Lung (tissue), 17 donors: ENCODE measurements at places on chromosomes 16 and 17.

- no peak for DNase-seq
Observed at GRCh38 chr17:32826076-32826475, 50.8 kb downstream of the MYO1D start.

DNA sequence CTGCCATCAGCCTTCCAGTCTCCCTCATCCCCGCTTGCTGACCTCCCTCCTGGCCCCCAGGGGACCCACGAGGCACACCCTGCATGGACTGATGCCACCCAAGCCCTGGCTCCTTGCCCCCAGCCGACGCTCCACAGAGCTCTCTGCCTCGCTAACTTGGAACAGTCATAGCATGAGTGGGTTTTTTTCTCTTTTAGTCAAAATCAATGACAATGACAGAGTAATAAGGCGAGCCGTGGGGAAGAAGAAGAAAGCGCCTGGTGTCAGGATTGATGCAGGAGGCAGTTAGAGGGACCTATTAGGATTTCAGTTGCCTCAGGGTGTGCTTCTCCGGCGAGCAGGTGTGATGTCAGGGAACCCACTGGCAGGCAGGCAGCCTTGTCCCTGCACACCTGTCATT lies 176.3 kb upstream of the TNRC6C start:
- DNase-seq, result no peak

GRCh38 chr17:39759204-39759603 lies 21.5 kb downstream of the GRB7 start:
- no peak for DNase-seq

GRCh38 chr16:69859105-69859989 lies 91.8 kb upstream of the CLEC18A start:
- DNase-seq, result no peak

DNA sequence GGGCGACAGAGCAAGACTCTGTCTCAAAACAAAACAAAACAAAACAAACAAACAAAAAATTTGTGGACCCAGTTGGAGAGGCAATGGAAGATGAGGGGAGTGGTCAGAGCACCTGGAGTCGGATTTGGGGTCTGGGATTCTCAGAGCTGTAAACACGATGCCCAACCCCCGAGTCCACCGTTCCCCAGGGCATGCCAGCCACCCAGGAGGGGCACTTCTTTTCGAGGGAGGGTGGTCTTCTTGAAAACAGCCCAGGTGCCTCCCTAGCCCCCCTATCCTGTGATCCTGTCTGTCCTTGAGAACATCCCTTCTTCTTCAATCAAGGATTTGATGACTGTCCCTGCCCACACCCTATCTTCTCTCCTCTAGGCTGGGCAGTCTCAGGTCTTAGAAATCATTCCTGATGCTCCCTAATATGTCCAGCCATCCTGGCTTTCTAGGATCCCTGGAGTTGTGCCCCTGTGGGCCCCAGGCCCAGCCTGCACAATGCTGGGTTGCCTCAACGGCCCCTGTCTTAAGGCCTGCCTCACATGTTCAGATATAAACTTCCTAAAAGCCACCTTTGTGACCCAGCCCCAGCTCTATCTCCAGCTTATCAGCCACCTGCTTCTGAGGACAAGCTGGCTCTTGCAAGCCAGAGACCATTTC lies 3.1 kb upstream of the SLC13A2 start:
- DNase-seq, result no peak

DNA sequence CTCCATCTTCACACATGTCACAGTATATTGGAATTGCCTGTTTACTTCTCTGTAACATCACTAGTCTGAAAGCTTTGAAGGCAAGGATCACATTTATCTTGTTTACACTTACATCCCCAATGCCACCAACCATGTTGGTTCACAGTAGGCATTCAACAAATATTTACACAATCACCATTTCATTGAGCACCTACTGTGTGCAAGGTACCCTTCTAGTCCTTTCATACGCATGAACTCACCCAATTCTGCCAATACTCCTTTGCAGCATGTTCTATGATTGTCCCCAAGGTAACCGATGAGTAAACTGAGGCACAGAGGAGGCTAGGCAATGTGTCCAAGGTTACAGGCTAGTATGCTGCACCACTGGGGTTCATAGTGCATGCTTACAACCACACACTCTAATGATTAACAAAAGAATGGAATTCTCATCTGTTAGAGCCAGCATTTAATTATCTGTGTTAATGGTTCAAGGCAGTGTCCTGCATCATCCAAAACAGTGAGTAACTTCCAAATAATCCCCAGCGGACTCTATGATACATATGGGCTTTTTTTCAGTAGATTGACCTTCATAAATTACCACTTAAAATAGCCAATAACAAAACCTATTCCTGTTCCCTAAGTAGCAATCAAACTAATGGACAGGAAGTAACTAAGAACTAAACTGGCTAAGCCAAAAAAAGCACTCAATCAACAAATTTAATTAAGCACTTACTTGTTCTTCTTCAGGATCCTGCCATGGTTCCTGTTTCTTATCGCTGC lies 364.5 kb upstream of the XYLT1 start:
- DNase-seq, result no peak

DNA sequence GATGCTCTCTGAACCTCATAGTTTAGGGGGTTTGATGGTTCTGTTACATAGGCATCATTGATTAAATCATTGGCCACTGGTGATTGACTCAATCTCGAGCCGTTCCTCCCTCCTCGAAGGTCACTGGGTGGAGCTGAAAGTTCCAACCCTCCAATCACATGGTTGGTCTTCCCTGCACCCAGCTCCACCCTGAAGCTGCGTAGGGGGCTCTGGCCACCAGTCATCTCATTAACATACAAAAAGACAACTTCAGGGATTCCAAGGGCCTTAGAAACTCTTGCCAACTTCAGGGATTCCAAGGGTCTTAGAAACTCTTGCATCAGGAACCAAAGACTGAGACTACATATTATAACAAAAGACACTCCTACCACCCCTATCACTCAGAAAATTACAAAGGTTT lies 306.5 kb upstream of the TNRC6C start:
- no peak for DNase-seq

DNA sequence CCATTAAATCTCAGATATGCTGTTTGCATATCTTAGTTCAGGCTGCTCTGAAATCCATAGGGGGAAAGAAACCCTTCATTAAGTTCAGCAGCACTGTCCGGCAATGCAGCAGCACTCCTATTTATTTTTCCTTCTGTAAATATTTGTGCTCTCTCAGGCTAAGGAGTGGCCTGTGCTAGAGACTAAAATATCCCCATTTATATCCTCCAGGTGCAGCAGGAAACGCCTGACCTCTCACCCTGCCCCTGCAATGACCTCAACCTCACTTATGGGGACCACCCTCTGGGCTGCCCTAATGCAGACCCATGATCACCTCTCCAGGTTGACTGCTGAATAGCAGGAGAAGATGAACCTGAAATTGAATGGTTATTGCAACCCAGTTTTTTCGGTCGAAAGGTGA lies 165.0 kb upstream of the ELAC2 start:
- no peak for DNase-seq

GRCh38 chr17:63999680-64000531 lies 1.8 kb downstream of the PRR29 start:
- no peak for DNase-seq

DNA sequence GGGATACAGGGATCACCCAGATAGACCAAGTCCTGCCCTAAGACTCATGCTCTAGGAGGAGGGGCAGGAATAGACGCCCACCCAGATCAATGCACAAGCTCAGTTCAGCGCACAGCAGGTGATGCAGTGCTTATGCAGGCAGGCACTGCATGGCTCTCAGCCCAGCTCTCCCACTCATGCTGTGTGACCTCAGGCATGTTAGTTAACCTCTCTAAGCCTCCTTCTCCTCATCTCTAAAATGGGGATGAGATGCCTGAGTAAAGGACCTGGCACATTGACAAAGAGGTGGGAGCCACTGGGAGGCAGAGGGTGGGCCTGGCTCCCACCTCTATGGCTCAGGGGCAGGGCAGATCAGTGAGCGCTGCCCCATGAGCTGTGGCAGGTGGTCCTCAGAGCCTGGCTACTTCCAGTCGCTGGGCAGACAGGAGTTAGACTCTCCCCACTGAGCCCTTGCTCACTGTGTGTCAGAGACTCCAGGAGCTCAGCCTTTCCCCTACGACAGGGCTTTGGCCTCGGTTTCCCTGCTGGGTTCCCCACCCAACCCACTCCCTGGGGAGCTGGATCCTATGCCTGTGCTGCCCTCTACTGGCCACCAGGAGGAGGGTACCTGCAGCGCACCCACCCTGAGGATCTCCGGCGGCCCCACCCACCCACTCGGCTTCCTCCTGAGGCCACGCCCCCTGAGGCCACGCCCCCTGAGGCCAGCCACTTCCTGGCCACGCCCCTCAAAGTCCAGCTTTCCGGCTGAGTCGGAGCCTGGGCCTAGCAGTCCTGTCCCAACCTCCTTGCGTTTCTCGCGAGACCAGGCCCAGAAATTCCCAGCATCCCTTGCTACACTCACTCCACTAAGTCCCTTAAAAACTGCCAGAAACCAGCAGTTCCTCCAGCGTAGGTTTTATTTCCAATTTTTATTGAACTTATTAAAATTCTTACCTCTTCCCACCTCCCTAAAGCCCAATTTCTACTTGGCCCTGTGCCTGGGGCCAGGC lies 196.1 kb downstream of the GSG1L start:
- peak; percentile 26 for DNase-seq

GRCh38 chr16:11058832-11059231 lies 114.5 kb downstream of the CLEC16A start:
- DNase-seq, result peak; percentile 48

GRCh38 chr17:7136266-7136877 lies 21.8 kb upstream of the ASGR2 start:
- peak; percentile 78 for DNase-seq

DNA sequence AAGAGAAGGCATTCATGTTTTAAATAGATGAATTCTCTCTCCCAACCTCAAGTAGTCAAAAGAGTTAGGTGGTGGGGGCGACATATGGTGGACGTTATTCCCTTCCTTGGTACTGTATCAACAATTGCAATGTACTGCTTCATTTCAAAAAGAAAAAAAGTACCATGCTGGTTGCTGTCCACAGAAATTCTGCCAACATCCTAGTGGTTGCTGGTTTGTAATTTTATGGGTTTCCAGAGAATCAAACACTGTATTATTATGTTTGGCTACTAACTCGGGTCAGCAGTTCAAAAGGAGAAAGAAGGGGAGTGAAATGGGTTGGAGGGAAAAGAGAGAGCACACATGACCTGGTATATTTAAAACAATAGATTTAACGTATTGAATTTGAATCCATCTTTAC lies 61.1 kb upstream of the KCNJ16 start:
- no peak for DNase-seq

GRCh38 chr17:29084541-29085146 lies 41.7 kb downstream of the PIPOX start:
- peak; percentile 30 for DNase-seq

DNA sequence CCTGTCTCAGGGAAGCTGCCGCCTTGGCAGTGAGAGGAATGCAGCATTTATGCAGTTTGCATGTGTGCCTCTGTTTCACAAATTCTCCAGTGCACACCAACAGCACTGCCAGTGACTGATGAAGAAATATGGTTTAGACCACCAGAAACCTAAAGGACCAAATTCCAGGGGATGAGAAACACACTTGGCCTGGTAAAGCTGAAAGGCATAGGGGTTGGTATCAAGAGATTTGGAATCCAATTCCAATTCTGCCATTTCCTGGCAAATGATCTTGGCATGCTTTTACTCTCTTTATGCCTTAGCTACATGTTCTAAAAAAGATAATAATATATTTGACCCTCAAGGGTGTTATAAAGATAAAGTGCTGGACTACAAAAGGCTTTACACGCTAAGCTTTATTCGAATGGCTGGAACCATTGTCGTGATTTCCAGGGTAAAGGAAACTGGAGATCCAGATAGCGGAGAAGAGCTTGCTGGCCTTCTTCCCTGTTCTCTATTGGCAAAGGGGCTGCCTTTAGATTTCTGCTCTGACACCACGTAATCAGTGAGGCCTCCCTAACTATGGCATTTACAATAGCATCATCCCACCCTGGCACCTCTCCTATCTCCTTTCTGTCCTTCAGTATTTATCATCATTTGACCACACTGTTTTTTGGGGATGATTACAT lies 359.8 kb upstream of the ASIC2 start:
- DNase-seq, result no peak

DNA sequence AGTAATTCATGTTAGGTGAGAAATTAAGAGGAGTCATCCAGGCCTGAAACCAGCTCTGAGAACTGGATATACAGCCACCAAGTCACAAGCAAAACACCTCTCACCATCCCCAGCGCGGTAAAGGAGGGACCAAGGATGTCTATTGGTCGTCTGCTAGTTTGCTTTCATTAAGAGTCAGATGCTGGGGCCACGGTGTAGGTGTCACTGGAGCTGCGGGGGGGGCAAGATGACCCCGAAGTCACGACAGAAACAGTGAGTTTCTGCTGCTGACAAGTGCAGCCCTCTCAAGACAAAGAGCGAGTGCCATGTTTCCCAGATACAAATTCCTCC lies 790 bp downstream of the NCBP3 start:
- DNase-seq, result no peak

DNA sequence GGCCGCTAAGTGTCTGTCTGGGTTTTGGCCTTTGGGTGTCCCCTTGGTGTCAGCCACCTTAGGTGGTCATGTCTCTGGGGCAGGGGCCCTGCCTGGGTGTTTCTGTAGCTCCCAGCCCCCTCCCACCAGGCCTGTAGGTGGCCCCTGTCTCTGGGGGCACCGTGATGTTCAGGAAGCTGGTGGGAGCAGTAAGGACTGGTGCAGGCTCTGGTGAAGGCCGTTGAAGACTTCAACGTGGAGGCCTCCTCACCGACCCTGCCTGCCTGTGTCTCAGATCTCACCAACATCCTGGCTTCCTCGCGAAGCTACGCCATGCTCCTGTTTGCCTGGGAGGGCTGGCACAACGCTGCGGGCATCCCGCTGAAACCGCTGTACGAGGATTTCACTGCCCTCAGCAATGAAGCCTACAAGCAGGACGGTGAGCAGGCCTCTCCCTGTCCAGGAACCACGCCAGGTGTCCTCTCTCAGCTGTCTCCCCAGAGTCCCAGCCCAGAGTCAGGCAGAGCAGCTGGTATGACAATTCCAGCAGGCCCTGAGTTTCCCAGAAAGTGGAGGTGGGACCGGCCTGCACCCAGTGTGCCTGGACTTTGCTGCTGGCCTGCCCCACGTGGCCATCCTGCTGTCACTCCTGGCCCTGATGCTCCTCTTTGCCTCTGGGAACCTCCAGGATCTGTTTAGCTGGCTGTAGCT lies 2.8 kb downstream of the ACE start:
- DNase-seq, result no peak

- DNase-seq, result no peak
Observed at GRCh38 chr16:12453832-12454231, 349.9 kb downstream of the CPPED1 start.

- DNase-seq, result no peak
Observed at GRCh38 chr16:64791756-64792155, 330.1 kb downstream of the CDH11 start.

DNA sequence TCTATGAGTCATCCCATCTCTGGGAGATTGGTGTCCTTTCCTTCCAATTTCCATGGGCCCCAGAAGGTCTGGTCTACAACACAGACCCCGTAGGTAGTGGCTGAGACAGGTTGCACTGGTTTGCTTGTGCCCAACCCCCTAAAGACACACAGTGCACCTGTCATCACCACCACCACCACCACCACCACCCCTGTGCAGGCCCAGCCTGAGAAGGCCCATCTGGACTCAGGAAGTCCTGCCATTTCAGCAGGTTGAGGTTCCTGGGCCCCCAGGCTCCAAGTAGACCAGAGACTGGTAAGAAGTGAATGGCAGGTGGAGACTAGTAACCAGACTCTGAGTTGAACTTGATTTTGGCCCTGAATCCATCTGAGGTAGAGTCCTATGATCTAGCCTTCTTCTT lies 25.9 kb upstream of the PHB1 start:
- no peak for DNase-seq
